ENCODE measurements at places on chromosomes 5 and 9.

DNA sequence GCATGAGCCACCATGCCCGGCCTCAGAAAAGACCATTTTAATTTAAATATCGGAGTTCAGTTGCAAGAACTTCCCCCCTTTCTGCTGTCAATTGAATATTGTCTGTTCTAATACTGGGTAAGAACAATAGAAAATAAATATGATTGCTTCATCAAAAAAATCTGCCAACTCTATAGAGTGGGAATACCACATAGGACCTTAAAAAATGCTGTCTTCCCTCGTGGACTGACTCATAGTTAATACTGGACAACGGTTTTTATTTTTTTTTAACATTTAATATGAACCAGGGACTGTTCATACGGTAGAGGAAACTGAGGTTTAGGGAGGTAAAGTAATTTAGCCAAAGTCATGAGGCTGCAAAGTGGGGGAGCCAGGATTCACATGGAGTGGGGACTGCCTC lies 9.7 kb downstream of the ZNF462 start:
- DNase-seq: no peak

DNA sequence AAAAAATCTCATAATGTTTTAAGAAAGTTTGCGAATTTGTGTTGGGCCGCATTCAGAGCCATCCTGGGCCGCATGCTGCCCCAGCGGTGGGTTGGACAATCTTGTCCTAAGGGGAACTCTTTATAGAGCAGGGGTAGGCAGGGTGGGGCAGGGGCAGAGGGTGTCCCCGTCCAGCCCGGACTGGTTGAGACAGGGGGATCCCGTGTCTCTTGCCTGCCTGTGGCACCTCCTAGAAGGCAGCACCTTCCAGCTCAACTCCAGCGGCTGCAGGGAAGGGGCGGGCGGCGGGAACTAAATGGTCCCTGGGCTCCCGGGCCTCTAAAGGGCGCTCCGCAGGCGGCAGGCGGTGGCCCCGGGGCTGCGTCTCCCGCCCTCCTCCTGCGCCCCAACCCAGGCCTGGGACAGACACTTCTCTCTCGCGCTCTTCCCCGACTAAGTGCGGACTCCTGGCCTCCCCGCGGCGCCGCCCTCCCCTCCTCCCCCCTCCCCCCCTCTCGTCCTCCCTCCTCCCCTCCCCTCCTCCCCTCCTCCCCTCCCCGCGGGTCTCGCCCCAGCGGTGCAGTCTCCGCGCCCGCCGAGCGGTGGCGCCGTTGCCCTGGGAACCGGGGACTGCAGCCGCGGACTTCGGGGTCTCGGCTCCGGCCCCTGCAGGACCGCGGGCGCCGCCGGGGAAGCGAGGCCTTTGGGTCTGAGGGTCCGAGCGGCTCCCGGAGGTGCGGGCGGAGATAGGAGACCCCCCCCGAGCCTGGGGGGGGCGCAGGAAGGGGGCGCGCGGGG lies 132.6 kb downstream of the MRPL36 start:
- peak; percentile 60 for DNase-seq

- DNase-seq: no peak
Measured at GRCh38 chr5:5787373-5787772, 364.9 kb downstream of the ICE1 start.

- DNase-seq: no peak
Measured at GRCh38 chr5:172443441-172444109, 10.8 kb downstream of the SH3PXD2B start.

GRCh38 chr5:3827624-3828023 lies 232.0 kb downstream of the IRX1 start:
- no peak for DNase-seq

GRCh38 chr9:115025721-115026120 lies 92.2 kb downstream of the TNC start:
- DNase-seq: no peak

- no peak for DNase-seq
Measured at GRCh38 chr9:16516891-16517290, 353.6 kb downstream of the BNC2 start.

DNA sequence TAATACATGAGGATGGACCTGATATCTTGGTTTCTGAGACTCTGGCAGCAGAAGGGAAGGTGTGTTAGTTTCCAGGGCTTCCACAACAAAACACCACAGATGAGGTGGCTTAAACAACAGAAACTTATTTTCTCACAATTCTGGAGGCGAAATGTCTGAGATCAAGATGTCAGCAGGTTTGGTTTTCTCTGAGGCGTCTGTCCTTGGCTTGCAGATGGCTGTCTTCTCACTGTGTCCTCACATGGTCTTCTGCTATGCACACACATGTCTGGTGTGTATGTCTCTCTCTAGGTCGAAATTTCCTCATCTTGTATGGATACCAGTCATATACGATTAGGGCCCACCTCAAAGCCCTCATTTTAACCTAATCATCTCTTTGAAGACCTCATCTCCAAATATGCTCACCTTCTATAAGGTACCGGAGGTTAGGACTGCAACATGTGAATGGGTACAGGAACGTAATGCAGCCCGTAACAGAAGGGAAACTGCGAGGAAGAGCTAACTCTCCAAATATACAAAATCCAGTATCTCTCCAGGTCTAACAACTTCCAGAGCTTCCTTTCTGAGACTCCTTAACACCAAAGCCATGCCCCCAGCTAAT lies 139.8 kb upstream of the SMARCA2 start:
- no peak for DNase-seq

DNA sequence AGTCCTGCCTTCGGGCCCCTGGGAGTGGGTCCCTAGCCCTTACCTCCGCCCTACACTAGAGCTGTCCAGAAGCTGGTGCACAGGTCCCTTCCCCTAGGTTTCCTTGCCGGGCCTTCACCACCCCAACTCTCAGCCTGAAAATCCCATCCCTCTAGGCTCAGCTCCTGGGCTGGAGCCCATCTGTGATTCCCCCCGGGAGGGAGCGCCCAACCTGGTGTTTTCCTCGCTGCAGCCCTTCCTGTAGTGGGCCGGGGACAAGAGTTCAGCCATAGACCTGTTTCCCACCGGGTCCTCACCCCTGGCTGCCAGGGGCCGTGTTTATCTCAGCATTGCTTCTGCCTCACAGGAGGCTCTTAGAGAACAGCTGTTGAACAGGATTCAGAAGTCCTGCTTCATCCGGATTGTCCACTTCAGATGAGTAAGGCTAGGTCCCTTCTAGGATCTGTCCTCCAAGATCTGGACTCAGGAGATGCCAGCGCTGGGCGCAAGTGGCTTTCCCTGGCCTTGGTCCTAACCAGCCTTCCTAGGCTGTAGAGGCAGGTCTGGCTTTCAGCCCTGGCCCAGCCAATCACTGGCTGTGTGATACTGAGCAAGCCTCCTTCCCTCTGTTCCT lies 965 bp downstream of the GLIPR2 start:
- DNase-seq: peak; percentile 31

- DNase-seq: no peak
Measured at GRCh38 chr5:126004636-126005035, 418.6 kb upstream of the GRAMD2B start.

DNA sequence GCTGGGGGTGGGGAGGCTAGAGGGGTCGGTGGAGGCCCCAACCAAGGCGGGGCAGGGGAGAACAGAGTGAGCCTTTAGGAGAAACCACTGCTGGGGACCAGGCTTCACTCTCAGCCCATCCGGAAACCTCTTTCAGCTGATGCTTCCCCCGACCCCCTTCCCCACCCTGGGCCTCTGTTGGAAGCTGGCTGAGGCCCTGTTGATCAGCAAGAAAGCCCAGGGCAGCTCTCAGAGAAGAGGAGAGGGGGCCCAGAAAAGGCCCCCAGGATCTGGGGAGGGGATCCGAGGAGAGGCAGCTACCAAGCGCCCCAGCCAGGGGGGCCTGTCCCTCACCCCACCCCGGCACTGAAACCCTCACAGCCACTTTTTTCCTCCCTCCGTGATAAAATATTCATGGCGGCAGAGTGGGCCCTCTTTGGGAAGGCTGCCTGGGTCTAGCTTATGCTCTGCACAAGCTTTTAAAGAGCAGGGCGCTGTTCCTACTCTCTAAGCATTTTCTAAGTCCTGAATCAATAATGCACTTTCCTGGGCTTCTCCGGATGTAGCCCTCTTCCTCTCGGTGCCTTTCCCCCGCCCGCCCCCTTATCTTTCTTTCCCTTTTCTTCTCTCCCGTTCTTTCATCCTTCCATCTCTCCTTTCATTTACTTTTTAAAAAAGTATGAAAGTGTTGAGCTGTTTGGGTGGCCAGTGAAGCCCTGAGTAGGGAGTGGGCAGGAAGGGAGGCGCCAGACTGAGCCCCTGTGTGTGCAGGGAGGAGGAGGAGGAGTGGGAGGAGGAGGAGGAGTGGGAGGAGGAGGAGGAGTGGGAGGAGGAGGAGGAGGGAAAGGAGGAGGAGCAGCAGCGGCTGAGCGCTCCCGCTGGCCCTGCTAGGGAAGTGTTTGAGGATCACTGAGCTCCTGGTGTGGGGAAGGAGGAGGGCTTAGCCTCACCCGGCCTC lies 23.5 kb downstream of the NTNG2 start:
- peak; percentile 23 for DNase-seq

DNA sequence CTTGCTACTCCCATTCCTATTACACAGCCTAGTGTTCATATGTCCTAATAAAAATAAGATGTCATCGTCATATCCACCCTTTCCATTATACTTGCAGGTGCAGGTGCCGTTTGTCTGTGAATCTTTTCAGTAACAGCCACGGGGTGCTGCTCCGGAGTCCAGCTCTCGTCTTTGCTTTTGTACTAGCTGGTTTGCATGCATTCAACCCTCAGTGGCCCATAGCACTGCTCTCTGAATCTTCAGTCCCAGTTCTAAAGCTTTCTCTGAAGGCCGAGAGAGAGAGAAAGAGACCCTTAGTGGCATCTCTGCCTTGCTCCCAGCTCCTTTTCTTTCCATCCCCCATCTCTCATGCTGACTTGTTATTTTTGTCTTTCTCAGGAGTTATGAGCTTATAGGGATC lies 468.5 kb downstream of the TMEM232 start:
- DNase-seq: no peak

GRCh38 chr9:130254747-130255630 lies 10.6 kb upstream of the HMCN2 start:
- no peak for DNase-seq

DNA sequence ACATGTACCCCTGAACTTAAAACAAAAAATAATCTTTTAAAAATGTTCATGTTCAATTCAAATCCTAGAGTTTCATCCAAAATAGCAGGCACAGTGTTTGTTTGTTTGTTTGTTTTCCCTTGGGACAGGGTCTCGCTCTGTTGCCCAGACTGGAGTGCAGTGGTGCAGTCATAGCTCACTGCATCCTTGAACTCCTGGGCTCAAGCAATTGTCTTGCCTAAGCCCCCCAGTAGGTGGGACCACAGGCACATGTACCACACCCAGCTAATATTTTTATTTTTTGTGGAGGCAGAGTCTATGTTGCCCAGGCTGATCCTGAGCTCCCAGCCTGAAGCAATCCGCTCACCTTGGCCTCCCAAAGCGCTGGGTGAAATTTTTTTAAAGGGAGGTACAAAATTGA lies 5.0 kb upstream of the POLR1E start:
- no peak for DNase-seq

- no peak for DNase-seq
Measured at GRCh38 chr5:139638736-139639618, 9.2 kb upstream of the CXXC5 start.

Data from midbrain (tissue), 1 donor.